Fibroblast of skin of left biceps (primary cell): ENCODE measurements at places on chromosomes 6 and 20.

- DNase-seq, result no peak
Measured at GRCh38 chr6:95804847-95805541, 210.8 kb upstream of the FUT9 start.

DNA sequence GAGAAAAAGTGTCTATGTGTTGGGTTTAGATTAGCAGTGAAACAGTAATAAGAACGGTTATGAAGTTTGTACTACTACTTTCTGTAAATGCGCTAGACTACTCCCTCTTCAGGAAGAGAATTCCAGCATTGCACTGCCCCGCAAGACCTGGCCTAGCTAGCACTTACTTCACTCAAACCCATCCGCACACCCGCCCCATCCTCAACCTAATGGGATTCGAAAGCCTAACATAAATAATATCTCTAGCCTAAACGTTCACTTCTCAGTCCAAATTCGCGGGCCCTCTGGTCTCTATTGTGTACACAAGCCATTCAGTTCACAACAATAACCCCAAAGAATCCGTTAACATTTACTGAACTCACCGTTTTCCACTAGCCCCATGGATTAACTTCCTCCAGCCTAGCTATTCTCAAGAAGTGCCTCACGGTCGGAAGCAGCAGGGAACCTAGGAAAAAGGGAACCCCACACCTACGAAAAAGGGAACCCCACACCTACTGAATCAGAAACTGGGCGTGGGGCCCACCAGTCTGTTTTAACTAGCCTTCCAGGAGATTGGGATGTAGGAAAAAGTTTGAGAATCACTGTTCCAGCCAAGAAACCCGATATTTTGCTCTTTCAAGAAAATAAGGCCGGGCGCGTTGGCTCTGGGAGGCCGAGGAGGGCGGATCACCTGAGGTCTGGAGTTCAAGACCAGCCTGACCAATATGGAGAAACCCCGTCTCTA lies 45.4 kb upstream of the BTN3A2 start:
- no peak for DNase-seq

- no peak for DNase-seq
Measured at GRCh38 chr6:1348675-1349074, 36.8 kb downstream of the FOXQ1 start.

- DNase-seq, result no peak
Measured at GRCh38 chr6:112085286-112086065, 1.8 kb downstream of the TUBE1 start.

- no peak for DNase-seq
Measured at GRCh38 chr6:35786810-35787209, 6.0 kb downstream of the CLPSL1 start.

GRCh38 chr20:24579475-24579874 lies 110.0 kb downstream of the SYNDIG1 start:
- no peak for DNase-seq

- no peak for DNase-seq
Measured at GRCh38 chr6:26412228-26412627, 10.2 kb downstream of the BTN3A1 start.

- no peak for DNase-seq
Measured at GRCh38 chr6:81557811-81558210, 194.7 kb downstream of the TENT5A start.
